Renal cortex interstitium (tissue), 15 donors: ENCODE measurements at places on chromosomes 5 and 9.

DNA sequence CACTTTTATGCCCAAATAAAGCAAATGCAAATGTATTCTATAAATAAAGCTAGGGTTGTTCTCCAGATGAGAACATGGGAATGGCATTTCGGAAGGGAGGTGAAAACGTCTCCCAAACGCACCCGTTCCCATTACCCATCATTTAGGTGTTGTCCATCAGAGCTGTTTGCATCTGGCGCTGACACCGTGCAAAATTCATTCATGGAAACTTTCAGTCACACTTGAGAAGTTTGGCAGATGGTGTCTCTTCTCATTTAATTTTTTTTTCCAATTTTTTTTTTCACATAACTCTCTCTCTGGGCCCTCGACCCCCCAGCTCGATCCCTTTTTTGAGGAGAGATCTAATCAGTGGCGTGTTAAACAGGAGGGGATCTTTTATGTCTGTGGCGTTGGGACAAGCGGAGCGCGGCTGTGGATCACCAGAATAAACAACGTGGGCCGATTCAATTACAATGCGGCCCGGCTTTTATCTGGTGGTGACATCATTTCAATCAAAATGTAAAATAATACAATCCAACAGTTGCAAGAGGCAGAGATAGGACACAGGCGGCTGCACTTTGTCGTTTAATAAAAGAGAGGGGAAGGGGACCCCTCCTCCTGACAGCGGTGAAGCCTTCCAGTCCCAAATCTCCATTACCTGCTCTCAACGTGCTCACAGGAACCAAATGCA lies 246.1 kb upstream of the IRX4 start:
- DNase-seq, result no peak

GRCh38 chr5:115850744-115851416 lies 9.1 kb downstream of the AP3S1 start:
- no peak for DNase-seq

GRCh38 chr5:43034591-43034968 lies 5.5 kb downstream of the ANXA2R start:
- no peak for DNase-seq

- no peak for DNase-seq
Measured at GRCh38 chr5:128341056-128341455, 197.0 kb downstream of the FBN2 start.

DNA sequence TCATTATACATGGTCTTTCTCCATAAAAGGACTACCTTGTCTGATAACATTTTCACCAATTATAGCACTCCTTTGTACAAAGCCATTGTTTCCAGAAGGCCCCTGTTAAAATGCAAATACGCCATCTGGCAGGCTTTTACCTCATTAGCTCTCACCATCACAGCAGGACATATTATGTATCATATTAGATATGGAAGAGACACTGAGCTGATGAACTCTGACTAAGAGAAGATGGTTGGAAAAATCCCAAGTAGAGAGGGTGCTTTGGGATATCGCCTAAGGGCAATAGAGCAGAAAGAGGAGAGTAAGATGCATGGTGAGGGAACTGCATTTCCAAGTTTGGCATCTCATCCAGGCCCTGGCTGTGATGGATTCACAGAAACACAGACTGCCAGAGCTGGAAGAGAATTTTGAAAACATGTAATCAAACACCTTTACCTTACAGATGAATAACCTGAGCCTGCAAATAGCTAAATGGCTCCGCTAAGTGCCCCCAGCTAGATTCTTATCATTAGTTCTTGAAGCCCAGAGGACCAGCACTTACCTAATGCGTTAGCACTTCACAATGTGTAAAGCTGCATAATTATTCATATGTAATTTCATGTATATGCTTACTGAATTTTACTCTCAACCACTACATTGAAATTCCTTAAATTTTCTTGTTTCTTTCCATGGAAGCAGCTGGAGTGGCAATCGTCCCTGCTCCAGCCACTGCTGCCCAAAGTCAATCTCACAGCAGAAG lies 393.6 kb upstream of the IZUMO3 start:
- no peak for DNase-seq

DNA sequence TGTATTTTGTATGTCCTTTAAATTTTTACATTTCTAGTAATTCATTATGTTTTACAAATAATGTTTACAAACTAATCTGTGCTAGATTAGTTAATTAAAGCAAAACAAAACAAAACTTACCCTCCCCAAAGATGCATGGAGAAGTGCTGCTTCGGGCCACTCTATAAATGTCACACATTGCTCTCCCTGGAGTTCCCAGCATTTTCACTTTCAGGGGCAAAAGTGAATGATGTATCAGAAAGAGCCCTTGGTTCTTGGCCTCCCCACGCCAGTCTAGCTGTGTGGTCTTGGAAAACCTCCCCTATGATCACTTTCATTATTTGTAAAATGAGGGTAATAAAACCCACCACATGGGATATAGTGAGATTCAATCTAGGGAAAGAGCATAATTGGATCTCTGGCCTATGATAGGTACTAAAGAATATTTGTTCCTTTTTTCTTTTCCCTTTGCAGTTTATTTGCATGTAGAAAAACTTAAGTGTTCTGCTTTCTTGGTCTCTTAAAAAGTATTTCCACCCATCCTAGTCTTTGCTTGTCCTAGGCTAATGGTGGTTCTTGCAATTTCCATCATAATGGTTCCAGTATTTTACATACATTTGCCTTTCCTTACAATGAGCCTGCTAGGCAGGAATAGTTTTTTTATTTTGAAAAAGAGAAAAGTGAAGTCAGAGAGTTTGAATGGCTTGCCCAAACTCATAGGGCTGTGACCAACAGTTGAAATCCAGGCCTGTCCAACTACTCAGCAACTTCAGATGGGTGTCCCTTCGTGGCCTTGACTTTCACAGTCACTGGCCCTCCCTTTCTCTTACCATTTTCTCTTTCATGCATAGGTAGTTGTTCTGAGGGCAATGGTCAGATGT lies 184.5 kb upstream of the KLF4 start:
- no peak for DNase-seq

DNA sequence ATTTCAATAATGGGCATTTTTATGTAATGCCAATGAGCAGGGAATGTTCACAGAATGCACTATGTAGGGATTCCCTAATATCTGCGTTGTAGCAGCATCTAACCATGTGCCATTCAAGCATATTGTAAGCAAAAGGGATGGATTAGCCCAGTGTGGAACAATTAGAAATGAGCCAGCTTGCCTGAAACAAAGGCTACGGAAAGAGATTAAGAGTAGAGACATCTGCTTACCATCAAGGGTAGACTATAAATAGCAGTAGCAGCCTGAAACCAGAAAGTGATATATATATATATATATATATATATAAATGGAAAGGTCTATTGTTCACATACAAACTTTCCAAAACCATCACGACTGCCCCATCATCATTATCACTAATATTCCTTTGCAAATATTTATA lies 31.9 kb upstream of the CEP120 start:
- no peak for DNase-seq

DNA sequence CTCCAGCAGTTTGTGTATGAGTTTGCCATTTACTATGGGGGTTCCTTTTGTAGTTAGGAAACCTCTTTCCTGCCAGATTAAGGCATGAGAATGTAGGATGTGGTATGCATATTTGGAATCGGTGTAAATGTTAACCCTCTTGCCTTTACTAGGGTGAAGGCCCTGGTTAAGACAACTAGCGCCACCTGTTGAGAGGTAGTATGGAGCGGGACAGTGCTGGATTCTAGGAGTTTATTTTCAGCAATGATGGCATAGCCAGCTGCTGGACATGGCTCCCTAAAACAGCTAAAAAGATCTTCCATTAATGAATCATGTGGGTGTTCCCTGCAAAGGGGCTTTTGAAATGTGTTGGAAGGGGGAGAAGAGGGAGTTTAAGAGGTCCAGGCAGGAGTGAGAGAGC lies 30.7 kb upstream of the GPX3 start:
- no peak for DNase-seq

DNA sequence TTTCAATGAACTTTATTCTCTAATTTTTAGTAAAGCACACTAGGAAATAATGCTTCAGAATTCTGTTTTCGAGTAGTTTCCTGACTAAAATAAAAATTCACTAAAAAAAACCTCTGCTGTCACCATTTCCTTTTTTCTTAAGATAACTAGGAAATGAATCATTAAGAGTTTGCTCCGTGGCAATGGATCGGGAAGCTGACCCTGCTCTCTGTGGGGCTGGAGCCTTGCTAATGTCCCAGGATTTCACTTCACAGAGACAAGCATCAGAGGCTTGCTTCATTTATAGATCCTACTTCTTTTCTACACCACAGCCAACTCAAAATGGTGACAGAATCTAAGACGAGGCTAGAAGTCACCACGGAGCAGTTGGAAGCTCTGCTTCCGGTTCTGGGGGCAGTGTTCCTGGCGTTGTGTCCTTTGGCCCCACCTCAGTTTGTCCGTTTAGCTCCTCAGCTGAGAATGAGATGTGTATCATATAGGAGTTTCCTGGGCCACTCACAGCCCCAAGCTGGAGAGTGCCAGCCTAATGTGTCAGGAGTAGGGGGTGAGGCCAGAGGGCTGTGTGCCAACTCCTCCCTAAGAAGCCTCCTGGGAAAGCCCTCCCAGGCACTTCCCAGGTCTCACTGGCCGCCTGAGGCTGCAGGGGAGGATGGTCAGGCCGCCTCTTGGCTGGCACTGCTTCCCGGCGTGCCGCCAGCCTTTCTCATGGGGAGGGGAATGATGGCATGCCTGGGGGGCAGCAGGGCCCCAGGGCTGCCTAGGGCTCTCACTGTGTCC lies 19.6 kb downstream of the TENT4A start:
- DNase-seq, result no peak

- no peak for DNase-seq
Measured at GRCh38 chr5:121151534-121151933, 687.4 kb downstream of the PRR16 start.

GRCh38 chr9:105206821-105207699 lies 37.4 kb upstream of the SLC44A1 start:
- no peak for DNase-seq

- no peak for DNase-seq
Measured at GRCh38 chr5:78353520-78353919, 6.9 kb upstream of the SCAMP1 start.

GRCh38 chr5:144395704-144396103 lies 225.0 kb downstream of the KCTD16 start:
- DNase-seq, result no peak

DNA sequence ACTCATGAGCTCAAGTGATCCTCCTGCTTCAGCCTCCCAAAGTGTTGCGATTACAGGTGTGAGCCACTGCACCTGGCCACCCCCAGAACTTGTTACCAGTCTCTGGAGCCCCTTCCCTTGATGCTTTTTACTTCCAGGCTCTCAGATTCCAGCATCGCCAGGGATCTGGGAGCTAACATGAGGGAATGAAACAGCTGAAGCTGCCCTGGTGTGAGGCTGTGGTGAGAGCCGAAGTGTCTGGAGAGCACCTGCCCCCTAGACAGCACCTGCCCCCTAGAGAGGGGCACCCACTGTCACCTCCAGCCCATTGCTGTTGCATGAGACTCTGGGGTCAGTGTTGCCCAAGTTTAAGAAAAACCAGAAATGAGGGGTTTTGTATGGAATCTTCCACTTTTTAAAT lies 124.3 kb upstream of the SAP30L start:
- no peak for DNase-seq

GRCh38 chr5:2750026-2750757 lies 1.3 kb downstream of the IRX2 start:
- DNase-seq, result no peak

DNA sequence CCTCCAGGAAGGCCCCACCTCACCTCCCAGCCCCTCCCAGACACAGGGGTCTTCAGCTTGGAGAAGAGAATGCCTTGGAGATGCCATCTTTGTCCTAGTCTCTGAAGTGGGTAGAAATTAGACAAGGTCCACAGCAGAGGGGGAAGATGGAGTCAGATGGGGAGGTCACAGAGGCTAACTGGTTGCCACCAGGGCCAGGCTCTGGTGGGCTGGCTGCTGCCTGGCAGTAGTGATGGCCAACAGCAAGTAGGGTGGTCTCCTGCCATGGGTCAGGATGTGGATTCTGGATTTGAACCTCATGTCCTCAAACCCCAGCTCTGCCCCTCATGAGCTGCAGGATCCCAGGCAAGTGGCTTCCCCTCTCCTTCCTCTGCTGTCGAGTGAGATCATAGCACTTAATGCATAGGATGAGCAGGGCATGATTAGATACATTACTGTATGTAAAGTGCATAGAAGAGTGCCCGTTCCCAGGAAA lies 38.7 kb upstream of the NEK6 start:
- DNase-seq, result no peak

DNA sequence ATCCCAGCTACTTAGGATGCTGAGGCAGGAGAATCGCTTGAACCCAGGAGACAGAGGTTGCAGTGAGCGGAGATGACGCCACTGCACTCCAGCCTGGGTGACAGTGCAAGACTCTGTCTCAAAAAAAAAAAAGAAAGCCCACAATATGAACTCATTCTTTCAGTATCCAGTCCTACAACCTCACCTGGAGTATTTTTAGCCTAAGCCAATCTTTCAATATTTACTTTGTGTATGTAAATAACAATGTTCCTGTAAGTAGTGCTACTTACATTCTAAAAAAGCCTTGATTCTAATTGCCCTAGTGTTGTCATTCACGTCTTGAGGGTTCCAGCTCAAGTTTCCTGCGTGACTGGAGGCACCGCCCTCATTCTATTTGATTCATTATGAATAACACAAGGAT lies 62.0 kb downstream of the BHMT start:
- DNase-seq, result no peak

DNA sequence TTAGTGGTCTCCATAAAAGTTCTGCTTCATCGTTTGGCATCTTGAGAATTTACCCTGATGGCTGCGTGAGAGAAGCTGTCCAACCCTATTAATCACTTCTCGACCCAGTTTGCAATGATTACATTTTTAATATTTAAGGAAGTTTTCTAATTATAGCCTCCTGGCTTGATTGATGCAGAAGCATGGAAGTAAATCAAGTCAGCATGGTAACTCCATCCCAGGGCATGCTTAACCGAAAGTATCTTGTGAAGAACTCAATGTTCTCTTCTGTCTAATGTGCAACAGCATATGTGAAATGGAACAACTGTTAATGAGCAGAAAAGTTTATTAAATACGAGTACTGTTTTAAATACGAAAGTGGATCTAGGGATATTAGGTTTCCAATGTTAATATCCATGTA lies 278.9 kb upstream of the CD180 start:
- DNase-seq, result no peak

GRCh38 chr9:130092910-130093309 lies 39.2 kb downstream of the GPR107 start:
- DNase-seq, result no peak

GRCh38 chr9:129640086-129640870 lies 1.7 kb downstream of the ASB6 start:
- no peak for DNase-seq

- DNase-seq, result no peak
Measured at GRCh38 chr5:79225026-79225425, 10.9 kb upstream of the JMY start.
